NCI-H2081 treated with DMSO at 0.1 percent for 48 hours (cell line): ENCODE measurements at places on chromosomes 12 and 14.

- DNase-seq = no peak
These were observed 7.5 kb upstream of the AQP2 start for GRCh38 chr12:49942921-49943624.

- DNase-seq = no peak
These were observed 188.5 kb upstream of the PRMT8 start for GRCh38 chr12:3302401-3303041.

DNA sequence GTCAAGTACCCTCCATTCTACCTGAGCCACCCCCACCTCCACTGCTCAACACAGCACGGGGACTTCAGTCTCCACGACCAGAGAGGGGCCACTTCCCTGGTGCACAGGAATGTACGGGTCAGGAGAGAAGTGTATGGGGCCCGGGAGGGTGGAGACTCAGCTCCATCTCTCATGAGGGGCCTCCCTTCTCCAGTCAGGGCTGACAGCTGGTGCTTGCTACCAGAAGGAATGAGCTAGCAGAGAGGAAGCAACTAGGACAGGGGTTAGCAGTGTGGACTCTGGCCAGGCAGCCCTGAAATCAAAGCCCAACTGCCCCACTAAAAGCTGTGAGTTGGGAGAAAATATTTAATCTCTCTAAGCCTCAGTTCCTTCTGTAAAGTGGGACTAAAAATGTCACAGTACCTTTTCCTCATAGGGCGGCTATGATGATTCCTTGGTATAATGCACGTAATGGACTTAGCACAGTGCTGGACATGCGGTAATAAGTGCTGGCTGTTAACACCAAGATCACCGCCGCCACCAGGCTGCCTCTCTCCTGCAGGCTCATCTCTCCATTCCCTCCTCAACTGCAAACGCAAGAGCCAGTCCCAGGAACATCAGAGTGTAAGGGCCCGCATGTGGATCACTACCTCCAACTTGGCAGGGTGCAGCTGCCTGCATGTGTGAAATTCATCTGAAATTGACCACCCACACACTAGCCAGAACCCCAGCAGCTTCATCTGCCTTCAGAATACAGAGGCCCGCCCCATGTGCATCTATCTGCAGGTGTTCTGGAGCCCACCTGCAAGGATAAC is 14.6 kb downstream of the ACTN1 start:
- DNase-seq = no peak

DNA sequence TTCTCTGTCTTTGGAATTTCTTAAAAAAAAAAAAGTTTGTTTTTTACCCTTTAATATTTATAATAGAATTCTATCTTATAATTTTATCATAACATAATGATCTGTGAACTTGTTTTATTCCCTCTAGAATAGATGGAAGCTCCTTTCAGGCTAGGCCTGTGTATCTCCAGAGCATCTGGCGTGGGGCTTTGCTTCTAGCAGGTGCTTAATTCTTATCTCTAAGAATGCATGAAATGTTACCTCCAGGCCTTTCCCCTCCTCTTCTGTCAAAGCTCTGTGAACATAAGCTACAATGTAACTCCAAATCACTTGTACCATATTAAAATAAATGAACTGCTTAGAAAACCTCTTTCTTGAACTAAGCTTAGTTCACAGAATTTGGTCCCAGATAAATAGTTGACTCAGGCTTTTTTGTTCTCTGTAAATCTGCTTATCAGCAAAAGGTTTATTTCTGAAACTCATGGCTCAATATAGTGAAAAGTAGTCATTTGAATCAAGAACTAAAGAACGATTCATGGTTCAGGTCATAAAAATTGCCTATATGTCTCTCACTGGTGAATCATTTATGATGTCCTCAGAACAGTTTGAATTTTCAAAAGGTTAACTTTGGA is 407.1 kb downstream of the TRHDE start:
- DNase-seq = no peak

GRCh38 chr12:72173974-72174373 is 98.2 kb upstream of the TRHDE start:
- DNase-seq = no peak

DNA sequence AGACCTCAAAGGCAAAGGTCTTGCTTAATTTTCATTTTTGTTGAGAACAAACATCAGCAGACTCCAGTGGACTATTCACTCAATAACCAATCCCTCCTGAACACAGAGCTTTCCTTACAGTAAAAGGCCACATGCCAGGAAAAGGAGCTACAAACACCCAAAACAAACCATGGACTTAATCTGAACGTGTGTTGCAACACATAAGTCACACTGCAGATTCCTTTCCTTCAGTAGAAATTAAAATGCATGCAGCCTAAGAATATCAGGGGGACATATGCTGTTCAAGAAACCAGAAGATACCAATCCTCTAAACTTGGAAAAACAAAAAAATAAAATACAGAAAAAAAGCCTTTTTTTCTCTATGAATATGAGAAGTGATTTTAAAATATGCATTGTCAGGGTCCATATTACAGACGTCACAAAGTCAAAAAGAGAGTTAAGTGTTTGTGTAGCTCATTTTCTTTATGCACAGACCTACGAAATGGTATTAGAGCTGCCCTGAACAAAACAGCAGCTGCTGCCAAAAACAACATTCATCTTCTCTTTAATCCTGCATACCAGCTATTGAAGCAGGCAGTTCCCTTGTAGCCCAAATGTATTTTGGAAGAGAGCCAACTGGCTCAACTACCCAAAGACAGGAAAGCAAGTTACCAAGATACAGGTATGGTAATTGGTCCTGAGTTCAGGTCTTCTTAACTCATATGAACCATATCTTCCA is 26.2 kb downstream of the KITLG start:
- peak; percentile 74 for DNase-seq

DNA sequence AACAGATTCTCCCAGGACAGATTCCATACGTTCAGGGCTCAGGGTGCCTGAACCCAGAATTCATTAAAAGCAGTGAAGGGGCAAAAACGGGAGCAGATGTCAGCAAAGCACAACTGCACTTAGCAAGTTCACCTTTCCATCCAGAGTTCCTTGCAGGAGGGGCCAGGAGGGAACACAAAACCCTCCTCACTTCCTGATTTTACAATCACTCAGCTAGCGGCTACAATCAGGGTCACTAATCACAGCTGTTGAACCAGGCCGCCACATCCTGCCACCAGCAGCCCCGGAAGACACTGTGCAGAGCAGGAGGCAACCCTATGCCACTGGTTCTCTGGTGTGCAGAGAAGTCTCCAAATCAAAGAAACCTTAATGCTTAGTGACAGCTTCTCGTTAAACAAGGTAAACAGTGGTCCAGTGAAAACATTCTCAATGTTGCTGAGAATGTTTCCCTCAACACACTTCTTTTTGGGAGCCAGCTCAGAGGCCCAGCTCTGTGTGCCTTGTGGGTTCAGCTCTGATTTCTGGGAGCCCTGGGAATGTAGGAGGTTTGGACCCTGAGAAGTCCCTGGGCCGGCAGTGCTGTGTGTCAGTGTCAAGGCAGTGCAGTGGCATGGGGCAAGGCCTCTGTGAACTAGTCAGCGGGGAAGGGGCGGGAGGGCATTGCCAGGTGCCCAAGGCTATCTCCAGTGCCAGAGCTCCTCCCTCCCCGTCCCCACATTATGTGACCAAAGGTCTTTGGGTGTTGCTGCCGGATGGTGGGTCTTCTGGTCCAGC is 54.5 kb downstream of the VCPKMT start:
- no peak for DNase-seq

DNA sequence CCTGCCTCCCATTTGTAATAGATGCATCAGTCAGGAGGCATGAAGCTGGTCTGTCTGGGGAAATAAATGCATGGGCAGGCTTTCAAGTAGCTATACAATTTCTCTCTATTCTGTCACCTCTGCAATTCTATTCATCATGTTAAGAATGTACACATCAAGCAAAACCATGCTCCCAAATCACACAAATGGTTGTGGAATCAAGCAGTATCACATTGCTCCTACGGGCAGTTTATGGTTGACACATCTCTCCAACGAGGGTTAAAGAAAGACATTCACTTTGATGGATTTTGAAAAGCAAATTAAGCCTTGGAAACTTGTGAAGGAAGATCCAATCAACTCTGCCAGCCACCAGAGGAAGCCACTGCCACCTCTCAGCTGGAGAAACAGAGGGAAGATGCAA is 1277.4 kb upstream of the TMEM132C start:
- DNase-seq = no peak

DNA sequence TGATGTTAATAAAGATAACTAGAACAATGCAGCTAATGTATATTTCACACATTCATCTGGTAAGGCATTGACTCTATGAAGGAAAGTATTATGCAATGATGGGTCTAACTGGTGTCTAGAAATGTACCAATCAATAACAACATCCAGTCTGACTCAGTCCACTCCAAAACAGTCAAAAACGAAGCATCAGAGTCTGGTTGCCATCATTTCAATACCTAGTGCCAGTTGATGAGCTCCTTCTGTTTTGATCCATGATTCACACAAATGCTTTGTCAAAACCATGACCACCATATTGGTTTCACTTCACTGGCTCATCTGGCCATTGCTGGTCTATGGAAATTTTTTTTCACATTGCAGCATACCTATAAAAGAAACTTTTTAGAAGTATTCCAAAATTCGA is 747.2 kb upstream of the TMEM132C start:
- no peak for DNase-seq

DNA sequence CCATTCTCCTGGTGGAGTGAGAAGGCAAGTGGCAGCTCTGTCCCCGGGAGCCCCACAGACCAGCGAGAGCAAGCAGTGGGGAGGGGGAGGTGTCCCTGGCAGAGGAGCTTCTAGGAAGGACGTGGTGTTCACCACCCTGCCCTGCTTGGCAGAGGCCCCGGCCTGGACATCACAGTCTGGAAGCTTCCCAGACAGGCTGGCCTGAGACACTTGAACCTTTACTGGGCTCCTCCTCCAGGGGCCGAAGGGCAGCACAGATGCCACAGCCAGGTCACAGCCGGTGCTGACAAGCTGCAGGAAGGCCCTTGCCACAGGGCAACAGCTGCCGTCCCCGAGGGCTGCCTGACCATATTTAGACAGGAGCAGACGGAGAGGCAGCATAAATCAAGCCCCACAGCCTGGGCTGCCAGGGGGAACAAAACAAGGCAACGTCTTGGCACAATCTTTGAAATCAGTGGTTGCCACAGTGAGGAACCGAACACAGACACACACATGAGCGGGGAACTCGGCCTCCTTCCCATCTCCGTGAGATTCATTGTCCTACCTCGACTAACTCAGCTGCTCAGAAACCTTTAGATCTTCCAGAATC is 28.5 kb downstream of the PRIMA1 start:
- no peak for DNase-seq

- no peak for DNase-seq
These were observed 6.5 kb downstream of the ESRRB start for GRCh38 chr14:76382495-76382832.

GRCh38 chr14:35365130-35366055 is 39.2 kb downstream of the NFKBIA start:
- DNase-seq = no peak

DNA sequence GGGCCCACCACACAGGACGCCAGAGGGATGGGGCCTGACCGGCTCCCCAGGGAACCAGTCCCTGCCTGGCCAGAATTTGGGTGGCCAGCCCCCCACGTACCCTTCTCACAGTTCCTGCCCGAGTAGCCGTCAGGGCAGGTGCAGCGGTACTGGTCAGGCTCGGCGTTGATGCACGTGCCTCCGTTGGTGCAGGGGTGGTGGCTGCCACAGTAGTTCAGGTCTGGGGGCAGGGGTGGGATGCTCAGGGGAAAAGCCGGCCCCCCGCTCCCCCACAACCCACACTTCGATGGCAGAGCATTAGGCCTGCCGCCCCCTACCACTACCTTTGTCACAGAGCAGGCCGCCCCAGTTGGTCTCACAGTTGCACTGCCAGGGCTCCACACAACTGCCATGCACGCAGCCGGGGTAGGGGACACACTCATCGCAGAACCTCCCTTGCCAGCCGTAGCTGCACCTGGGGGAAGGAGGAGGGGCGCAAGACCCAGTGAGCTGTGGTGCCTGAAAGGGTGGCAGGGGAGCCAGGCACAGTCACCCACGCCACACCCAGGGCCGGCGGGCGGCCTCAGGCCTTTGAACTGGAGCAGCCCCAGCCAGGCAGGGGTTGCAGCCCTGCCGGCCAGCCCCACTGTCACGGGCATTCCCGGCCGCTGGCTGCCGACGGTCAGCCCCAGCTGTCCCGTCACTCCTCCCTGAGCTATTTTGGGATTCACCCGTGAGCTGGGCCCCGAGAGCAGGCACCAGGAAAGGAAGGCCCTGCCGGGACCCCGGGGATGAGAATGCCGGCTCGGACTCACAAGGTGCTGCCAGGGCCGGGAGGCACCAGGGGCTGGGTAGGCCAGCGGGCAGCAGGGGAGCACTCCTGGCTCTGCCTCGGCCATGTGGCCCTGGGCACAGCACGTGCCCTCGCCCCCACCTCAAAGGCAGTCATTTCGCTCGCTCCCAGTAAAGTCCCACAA is 16.5 kb downstream of the JAG2 start:
- no peak for DNase-seq

DNA sequence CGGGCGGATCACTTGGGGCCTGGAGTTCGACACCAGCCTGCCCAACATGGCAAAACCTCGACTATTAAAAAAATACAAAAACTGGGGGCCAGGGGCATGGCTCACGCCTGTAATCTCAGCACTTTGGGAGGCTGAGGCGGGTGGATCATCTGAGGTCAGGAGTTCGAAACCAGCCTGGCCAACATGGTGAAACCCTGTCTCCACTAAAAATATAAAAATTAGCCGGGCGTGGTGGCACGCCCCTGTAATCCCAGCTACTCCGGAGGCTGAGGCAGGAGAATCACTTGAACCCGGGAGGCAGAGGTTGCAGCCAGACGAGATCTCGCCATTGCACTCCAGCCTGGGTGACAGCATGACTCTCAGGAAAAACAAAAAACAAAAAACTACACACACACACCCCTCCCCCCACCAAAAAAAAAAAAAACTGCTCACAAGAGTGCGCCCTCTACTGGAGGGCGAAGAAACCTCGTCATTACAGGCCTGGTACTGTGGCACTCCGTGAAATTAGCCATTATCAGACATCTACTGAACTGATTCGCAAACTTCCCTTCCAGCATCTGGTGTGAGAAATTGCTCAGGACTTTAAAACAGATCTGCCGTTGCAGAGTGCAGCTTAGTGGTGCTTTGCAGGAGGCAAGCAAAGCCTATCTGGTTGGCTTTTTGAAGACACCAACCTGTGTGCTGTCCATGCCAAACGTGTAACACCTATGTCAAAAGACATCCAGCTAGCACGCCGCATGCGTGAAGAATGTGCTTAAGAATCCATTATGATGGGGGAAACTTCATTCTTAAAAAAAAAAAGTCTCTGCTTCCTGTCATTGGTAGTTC is 7.7 kb downstream of the PPP1R3E start:
- DNase-seq = no peak
